ENCODE measurements at places on chromosomes 12 and 14. TPM values are rescaled to one million over a fixed set of nuclear protein-coding genes. Genes with fewer than 3 reads are reported as not detected.

Gene TMED10
- polyA plus RNA-seq, result 111 TPM

Gene KIF5A
- polyA plus RNA-seq, result 0.20 TPM

DNA sequence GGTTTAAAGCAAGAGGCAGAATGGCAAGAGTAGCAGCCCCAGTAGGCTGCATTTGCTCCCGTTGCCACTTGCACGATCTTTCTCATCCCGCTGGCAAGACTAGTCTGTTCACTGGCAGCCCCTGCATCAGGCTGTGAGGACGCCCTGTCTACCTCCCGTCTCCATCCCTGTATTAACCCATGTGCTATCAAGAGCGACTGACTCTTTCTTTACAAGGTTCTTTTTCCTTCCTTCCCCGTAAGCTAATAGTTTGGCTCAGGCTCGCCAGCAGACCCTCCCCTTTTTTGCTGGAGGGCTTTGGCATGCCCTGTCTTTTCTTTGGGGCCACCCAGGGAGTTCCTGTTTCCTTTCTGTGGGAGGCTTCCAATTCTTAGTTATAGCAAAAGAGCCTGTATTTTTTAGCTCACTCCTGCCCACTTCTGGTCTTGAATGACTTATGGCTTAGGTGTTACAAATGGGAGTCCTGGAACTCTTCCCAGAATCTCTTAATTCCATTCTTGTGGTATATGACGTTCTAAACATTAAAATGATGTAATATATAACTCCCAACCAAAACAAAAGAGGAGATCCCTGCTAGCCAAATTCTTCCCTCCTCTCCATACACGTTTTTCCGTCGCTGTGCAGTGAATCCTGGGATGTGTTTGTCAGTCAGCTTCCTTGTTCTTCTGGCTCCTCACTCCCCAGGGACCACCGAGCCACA is 149.0 kb downstream of the PRKCH start:
- peak; percentile 79 for DNase-seq

GRCh38 chr12:99042226-99042625 is 397.1 kb downstream of the APAF1 start:
- peak; percentile 32 for DNase-seq

Gene PRR13
- 46.1 TPM for polyA plus RNA-seq

DNA sequence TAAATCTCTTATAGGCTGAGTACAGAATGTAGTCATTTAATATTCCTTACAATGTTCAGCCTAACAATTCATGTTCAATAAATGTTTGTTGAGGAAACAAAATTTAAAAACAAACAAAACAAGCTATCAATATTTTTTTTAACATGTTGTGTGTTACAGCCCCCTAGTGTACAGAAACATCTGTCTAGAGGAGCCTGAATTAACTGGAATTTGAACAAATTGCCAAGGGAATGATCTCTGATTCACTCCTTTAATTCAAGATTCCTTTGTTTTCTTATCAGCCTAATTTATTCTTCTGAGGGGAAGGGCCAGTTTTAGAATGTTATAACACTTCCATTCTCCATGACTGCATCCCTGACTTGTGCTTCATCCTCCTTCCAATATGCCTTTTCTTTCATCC is 127.2 kb downstream of the CMAS start:
- DNase-seq, result no peak

DNA sequence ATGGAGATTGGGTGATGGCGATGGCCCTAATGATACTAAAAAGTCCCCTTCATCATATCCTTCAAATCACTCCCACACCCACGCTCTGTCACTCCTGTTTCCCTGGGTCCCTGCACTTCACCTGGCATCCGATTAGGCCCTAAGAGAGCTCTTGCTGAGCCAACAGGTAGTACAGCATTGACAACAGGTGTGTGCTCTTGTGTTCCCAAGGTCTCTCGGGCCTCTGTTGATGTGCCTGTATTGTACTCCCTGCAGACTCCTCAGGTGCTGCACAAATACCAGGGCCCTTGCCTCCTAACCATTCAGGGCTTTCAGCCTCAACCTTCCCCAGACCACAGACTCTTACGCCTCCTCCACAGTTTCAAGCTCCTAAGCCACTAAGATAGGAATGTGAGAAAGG is 25.8 kb upstream of the VDR start:
- DNase-seq, result no peak

All from muscle of leg (tissue), 16 donors.